Bronchial epithelial cell (primary cell): ENCODE measurements at places on chromosomes 6 and 20.

DNA sequence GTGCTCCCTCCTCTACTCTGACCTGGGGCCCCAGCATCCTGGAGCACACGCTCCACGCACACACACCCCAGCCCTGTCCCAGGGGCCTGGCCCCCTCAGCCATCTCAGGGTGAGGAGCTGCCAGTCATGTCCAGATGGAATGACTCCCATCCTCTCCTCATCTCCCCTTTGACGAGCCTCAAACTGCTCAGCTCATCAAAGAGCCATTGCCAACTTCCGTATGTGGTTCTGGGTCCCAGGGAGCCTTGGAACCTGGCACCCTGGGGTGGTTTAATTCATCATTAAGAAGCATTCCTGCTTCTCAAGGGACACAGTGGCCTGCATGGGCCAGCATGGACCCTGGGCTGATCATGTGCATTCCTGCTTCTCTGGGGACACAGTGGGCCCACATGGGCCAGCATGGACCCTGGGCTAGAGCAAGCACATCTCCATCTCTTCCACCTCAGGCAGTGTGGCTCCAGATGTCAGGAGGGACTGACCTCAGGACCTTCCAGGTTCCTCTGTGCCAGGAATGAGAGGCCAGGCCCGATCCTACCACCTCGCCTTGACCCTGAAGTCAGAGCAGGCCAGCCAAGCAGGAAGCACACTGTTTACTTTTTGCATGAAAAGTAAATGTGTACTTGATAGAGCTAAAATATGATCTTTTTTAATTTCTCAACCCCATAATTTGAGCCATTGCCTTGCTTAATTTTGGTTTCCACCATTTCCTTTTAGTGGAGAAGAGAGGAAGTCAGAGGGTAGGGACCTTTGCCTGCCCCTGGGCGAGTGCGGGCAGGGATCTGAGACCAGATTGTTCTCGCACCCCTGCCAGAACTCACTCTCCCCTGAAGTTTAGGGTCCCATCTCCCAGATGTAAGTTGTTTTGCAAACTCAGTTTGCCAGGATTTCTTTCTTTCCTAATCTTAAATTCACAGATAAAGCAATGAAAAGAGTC is 26.1 kb downstream of the SPATA2 start:
- DNase-seq, result no peak

DNA sequence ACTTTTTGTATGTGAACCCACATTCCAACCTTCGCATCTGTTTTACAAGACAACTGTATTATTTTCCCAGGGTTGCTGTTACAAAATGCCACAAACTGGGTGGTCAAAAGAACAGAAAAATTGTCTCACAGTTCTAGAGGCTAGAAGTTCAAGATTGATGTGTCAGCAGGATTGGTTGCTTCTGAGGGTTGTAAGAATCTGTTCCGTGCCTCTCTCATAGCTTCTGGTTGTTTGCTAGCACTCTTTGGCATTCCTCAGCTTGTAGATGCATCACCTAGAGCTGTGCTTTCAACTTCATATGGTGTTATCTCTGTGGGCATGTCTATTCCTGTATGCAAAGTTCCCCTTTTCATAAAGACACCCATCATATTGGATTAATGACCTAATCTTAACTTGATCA is 1067.2 kb downstream of the EPHA7 start:
- DNase-seq, result no peak

DNA sequence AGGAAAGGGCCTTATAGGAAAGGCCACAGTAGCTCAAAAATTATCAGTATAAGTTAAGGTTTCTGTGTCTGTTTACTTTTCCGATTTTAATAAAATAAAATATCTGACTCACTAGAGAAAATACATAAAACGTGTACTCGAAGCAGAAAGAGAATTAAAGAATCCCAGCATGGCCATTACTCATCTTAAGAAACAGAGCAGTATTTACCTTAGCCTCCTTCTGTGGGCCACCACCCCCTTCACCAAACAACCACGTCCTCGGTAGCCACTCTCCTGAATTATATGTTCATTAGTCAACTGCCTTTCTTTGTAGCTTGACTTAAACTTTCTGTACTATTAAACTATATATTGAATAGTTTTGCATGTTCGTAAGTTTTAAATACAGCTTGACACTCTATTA is 72.2 kb upstream of the SPTLC3 start:
- peak; percentile 61 for DNase-seq

GRCh38 chr6:69771158-69771906 is 25.5 kb downstream of the LMBRD1 start:
- no peak for DNase-seq

- DNase-seq, result peak; percentile 43
Observed at GRCh38 chr6:76702187-76702586, 629.7 kb upstream of the IMPG1 start.

DNA sequence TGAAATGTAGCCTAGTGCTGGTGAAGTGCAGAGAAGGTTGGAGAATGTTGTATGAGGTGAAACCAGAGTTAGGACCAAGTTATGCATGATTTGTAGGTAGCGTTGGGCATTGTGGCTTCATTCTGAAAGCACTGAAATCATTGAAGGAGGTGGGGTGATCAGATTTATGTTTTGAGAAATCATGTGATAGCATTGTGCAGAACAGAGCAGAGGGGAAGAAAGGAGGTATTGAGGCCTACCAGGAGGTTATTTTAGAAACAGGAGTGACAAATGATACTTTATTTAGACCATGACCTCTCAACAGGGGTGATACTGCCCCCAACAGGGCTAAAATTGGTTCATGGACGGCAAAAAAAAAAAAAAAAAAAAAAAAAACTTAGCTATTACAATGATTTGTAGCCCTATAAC is 15.6 kb upstream of the HMGN3 start:
- DNase-seq, result no peak

DNA sequence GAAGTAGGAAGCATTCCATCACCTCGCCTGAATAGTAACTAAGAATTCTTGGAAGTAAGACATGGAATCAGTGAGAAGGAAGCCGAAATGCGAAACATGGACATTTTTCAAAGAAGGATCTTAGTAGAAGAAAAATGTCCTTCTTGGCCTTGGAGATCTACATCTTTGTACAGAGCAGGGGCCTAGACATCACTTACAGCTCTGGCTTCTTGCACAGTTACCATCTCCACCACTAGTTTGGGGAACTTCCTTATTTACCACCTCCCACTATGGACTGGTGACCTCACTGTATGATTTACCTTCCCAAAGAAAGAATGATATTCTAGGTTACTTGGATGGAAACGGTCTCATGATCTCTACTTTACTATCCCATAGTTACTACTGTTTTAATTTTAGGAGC is 15.7 kb downstream of the CASS4 start:
- no peak for DNase-seq

DNA sequence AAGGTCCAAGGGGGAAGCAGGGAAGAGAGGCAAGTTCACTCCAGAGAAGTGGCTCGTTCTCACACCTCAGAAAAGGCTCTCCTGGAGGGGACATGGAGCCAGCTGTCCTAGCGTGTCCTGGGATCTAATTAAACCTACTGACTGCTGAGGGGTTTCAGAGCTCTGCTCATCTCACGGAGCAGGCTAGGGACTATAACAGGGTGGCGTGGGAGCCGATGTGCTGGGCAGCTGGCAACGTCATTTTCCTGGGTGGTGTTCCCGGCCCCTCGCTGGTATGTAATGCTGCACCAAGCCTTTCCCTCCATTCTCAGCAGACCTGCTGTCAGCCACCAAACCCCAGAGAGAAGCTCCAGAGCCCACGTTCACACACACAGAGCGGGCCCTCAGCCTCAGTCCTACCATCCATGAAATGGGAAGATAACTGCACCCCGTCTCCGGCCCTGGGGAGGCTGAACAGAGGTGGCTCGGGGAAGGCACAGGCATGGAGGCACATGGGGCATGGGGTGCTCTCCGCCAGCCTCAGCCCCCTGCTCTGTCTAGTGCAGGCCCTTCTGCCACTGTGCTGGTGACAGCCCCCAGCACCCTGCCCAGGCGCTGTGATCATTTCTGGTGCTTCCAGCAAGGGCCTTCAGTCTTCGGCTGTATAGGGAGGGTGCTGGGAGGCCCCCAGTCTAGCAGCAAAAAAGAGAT is 1.9 kb downstream of the CST7 start:
- no peak for DNase-seq

DNA sequence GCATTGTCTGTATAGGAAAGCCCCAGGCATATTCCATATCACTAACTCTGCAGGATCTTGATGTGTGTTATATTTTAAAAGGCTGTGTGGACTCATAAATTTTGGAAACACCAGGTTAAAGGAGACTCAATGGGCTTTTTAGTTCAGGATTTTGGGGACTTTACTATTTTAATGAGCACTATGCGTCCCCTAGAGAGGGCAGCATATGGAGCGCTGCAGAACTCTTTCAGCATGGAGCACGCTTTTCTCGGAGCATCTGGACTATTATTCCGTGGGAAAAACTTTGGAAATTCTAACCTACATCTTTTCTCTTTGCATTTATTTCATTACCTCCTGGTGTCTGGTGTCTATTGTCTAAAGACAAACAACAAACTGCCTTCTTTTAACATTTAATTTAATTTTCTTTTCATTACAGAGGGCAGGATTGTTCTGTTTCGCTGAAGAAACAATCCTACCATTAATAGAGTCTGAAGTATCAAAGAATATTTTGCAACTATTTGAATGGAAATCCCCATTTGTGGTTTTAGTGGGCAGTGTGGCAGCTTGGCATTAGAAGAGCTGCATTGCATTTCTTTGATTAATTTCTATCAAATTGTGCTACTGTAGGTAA is 399.9 kb upstream of the HSF2 start:
- DNase-seq, result no peak

DNA sequence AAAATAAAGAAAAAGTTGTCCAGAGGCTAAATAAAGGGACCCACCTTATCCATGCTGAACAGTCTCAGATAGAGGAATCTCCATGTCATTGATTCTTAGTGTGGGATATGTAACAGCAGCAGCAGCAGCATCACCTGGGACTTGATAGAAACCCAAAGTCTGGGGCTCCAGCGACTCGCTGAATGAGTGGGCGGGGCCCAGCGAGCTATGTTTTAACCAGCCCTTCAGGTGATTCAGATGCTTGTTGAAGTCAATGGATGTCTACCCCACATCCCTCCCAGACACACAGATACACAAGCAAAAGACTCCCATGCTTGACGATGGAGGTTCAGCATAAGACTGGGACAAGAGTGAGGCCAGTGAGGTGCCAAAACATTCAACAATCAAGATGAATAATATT is 298.6 kb downstream of the UBE3D start:
- DNase-seq, result peak; percentile 31

DNA sequence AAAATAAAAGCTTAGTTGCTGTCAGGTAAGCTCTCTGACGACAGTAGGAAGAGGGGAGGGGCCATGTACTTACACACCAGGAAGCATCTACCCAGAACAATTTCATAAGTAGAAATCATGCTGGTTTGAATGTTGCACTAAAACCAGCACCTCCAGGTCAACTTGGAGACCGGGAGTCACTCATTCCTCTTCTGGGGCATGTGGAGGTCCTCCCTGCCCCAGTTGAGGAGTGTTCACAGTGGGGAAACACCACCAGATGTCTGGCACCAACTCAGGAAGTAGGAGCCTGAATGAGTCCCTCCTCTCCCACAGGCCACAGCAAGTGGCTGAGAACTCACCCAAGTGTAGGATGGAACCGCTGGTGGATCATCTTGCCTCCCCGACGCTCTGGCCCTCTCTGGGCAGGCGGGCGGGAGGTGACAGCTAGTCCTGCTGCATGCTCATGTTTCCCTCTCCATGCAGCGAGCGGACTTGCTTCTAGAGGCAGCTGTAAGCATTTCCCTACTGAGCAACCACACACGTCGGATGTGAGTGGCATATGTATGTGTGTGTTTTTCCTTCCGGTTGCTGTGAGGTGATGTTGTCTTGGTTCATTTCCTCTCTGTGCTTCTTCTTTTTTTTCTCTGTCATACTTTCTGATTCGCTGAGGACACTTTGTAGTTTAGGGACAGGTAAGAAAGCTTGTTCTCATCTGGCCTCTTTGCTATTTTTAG is 149.5 kb upstream of the NEDD9 start:
- no peak for DNase-seq

GRCh38 chr6:30775104-30775503 is 30.8 kb upstream of the IER3 start:
- DNase-seq, result peak; percentile 87

- DNase-seq, result no peak
Observed at GRCh38 chr20:3765171-3765882, 2.2 kb downstream of the ADISSP start.

DNA sequence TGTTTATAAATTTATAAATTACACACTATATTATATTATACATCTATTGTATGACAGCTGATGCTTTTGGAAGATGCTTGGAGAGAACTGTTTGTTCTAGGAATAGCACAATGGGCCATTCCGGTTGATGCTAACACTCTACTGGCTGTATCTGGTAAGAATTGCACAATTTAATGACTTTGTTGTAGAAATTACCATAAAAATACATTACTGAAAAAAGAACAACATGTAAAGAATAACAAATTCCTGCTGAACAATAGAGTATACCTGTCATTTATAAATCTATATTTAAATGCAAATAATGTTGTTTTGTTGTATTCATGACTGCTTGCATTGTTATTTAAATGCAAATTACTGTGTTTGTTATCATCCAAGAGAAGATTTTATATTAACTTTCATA is 14.4 kb downstream of the NR2E1 start:
- DNase-seq, result no peak

DNA sequence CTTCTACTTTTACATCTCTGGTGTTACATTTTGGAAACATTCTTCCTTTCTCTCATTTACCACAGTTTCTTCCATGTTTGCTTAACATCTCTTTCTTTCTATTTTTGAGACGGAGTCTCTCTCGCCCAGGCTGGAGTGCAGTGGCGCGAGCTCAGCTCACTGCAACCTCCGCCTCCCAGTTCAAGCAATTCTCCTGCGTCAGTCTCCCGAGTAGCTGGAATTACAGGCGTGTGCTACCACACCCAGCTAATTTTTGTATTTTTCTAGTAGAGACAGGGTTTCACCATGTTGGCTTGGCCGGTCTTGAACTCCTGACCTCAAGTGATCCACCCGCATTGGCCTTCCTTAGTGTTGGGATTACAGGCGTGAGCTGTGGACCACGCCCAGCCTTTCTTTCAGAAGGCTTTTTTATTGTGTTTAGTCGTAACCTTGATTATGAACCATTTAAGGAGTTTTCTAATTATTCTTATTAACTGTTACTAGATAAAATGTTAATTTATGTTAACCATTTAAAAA is 27.8 kb downstream of the MAP3K4 start:
- DNase-seq, result no peak

DNA sequence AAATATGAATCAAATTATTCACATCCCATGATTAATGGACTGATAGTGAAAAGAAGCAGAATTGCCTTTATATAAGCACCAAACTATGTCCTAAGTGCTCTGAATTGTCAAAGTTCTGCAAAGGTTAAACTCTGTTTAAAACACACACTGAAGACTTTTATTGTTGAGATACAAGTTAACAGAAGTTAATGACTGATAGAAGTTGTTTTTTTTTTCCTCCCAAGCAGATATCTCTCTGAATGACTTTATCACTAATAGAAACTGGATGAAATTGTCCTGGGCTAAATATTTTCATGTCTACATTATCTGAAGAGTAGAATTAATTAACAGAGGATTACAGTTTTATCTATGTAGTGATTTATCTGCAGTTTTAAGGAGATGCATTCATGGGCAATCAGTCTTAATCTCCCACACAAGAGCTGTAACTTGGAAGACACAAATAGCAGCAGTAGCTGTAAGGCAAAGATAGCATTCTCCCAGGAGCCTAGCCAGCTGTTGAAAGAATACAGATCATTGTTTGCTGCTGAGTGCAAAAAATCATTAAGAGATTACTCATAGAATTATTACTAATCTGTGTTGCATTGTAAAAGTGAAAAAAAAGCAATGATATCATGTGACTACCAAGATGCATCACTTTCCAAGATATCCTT is 49.9 kb downstream of the BMP5 start:
- peak; percentile 91 for DNase-seq
